Breast epithelium (tissue), 4 donors: ENCODE measurements at places on chromosomes 12 and 14. TPM values are rescaled to one million over a fixed set of nuclear protein-coding genes. Genes with fewer than 3 reads are reported as not detected.

Gene TAS2R30
- total RNA-seq = 8.6 TPM

Gene PPP2R3C
- total RNA-seq = 28.6 TPM

Gene KRT83
- 0.59 TPM for total RNA-seq

DNA sequence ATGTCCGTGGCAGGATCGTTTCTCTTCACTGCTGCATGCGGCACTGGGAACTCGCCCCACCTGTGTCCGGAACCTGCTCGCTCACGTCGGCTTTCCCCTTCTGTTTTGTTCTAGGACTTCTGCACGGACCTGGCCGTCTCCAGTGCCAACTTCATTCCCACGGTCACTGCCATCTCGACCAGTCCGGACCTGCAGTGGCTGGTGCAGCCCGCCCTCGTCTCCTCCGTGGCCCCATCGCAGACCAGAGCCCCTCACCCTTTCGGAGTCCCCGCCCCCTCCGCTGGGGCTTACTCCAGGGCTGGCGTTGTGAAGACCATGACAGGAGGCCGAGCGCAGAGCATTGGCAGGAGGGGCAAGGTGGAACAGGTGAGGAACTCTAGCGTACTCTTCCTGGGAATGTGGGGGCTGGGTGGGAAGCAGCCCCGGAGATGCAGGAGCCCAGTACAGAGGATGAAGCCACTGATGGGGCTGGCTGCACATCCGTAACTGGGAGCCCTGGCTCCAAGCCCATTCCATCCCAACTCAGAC is 1.2 kb downstream of the FOS start:
- DNase-seq = peak; percentile 44

Gene LTB4R2
- total RNA-seq = 11.1 TPM
